Progenitor cell of endocrine pancreas (in vitro differentiated cells): ENCODE measurements at places on chromosomes 3 and 15. TPM values are rescaled to one million over a fixed set of nuclear protein-coding genes. Genes with fewer than 3 reads are reported as not detected.

- no peak for DNase-seq
- H3K27ac ChIP-seq = no peak overlapping the region
- H3K27me3 ChIP-seq = peaks cover 30% of the 10 kb centered on the region
- peaks cover 3% of the 10 kb centered on the region for H3K4me1 ChIP-seq
- H3K36me3 ChIP-seq = no peaks in the 10 kb centered on the region
Observed at GRCh38 chr3:127196466-127197299, 3.8 kb downstream of the PRR23E start.

GRCh38 chr3:125357032-125357658 is 18.0 kb downstream of the ZNF148 start:
- H3K4me1 ChIP-seq = peaks cover 5% of the 10 kb centered on the region
- peaks cover 14% of the 10 kb centered on the region for H3K36me3 ChIP-seq
- H3K27ac ChIP-seq = no peak overlapping the region

GRCh38 chr3:121269389-121269788 is 276.4 kb downstream of the POLQ start:
- DNase-seq = no peak
- H3K4me1 ChIP-seq = peaks cover 2% of the 10 kb centered on the region
- no peak overlapping the region for H3K4me3 ChIP-seq
- H3K27me3 ChIP-seq = no peaks in the 10 kb centered on the region
- peaks cover 5% of the 10 kb centered on the region for H3K36me3 ChIP-seq

- H3K4me1 ChIP-seq = no peaks in the 10 kb centered on the region
- no peaks in the 10 kb centered on the region for H3K36me3 ChIP-seq
- no peak for DNase-seq
- H3K4me3 ChIP-seq = no peak overlapping the region
- H3K27ac ChIP-seq = no peak overlapping the region
- H3K27me3 ChIP-seq = no peaks in the 10 kb centered on the region
Observed at GRCh38 chr3:173502983-173503568, 105.5 kb downstream of the NLGN1 start.

Gene HESX1
- 0.80 and 0.96 TPM in 2 replicates for total RNA-seq

- no peak overlapping the region for H3K4me3 ChIP-seq
- H3K4me1 ChIP-seq = peaks cover 5% of the 10 kb centered on the region
- no peaks in the 10 kb centered on the region for H3K27me3 ChIP-seq
- no peak for DNase-seq
- no peak overlapping the region for H3K27ac ChIP-seq
- H3K36me3 ChIP-seq = no peaks in the 10 kb centered on the region
Observed at GRCh38 chr15:60935130-60935529, 294.0 kb downstream of the RORA start.

Gene PARP15
- total RNA-seq = 0.55 TPM in 2 replicates

DNA sequence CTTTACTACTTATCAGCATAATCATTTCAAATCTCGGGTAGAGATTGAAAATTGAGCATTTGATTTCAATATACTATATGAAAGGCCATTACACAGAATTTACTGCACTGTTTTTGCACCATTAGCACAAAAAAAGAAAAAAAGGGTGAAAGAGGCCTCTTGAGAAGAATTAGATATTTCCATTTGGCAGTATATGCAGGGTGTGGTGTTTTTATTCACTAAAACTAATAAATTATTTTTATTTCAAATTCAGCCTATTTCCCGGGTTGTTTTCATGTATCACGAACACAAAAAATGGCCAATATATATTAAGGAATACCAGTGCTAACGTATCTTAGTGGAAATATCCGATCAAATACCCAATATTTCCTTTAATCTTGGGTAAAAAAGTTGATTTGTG is 110.5 kb upstream of the TBL1XR1 start:
- no peak overlapping the region for H3K4me3 ChIP-seq
- H3K27ac ChIP-seq = no peak overlapping the region
- H3K36me3 ChIP-seq = peaks cover 1% of the 10 kb centered on the region
- DNase-seq = no peak

- no peak for DNase-seq
- no peaks in the 10 kb centered on the region for H3K27me3 ChIP-seq
- H3K4me1 ChIP-seq = peaks cover 6% of the 10 kb centered on the region
- no peak overlapping the region for H3K4me3 ChIP-seq
- H3K27ac ChIP-seq = peak overlapping the region; percentile 19
Observed at GRCh38 chr15:40047415-40048210, 8.6 kb upstream of the SRP14 start.

DNA sequence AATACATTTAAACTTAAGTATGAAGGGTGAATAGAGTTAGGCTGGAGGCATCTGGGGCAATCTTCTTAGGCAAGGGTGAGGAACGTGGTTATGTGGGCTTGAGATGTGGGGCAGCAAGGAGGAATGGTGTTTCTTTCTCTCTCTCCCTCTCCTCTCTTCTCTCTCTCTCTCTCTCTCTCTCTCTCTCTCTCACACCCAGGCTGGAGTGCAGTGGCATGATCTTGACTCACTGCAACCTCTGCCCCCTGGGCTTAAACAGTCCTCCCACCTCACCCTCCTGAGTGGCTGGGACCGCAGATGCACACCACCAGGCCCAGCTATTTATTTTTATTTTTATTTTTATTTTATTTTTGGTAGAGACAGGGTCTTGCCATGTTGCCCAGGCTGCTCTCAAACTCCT is 4.0 kb upstream of the MGA start:
- DNase-seq = no peak
- H3K27ac ChIP-seq = no peak overlapping the region
- peaks cover 21% of the 10 kb centered on the region for H3K27me3 ChIP-seq
- peaks cover 3% of the 10 kb centered on the region for H3K4me1 ChIP-seq
- H3K4me3 ChIP-seq = no peak overlapping the region

Gene STX19
- not detected in 2 replicates for total RNA-seq

Gene NTRK3
- total RNA-seq = not detected in 2 replicates
